GOT3 (cell line): ENCODE measurements at places on chromosomes 6 and 20.

DNA sequence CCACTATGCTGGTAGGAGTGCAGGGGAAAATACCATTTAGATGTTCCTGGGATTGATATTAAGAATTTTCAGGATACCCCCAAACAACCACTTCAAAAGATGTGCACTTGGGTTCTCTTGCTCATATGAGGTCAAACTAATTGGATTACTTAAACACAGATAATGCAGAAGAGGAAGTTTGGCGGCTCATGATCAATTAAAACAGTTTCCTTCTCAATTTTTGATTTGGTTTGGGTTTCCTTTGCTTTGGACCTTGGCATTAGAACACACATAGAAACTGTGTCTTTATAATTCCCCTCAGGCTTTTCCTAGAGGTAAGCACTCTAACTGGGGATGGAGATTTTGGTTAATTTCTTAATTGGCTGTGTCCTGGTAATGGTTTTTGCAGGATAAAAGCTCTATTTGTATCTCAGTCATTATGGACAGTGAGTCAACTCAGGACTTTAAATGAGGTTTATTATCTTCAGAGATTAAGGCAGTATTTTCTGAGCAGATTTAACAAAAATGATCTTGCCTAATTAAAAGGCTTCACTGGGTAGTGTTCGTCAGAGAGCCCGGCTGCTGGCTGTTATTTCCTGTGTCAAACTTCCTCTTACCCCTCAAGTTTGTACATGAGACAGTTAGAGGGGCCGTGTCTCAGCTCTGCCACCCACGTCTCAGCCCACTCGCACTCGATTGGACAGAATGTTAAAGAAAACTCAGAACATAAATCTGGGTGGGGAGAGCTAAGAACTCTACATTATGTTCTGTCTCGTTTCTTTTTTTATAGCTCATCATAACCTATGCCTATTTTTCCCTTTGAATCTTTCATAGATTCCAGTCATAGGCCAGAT is 50.3 kb upstream of the PREP start:
- no peak for DNase-seq

DNA sequence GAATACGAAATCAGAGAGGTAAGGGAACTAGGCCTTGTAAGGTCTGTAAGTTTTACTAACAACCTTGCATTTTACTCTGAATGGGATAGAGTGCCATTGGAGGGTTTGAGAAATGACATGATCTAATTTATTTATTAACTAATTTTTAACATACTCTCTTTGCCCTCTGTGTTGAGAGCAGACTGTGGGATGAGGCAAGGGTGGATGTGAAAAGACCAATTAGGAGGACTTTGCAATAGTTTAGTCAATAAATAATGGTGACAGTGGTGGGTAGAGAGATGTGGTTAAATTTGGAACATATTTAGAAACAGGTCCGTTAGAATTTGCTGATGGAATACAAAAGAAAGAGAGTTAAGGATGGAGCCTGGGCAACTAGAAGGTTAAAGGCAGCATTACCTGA is 60.0 kb downstream of the MKKS start:
- DNase-seq = no peak

- no peak for DNase-seq
These were observed 7.2 kb upstream of the CCNC start for GRCh38 chr6:99575544-99576227.

GRCh38 chr6:12751694-12752325 is 35.2 kb downstream of the PHACTR1 start:
- no peak for DNase-seq

DNA sequence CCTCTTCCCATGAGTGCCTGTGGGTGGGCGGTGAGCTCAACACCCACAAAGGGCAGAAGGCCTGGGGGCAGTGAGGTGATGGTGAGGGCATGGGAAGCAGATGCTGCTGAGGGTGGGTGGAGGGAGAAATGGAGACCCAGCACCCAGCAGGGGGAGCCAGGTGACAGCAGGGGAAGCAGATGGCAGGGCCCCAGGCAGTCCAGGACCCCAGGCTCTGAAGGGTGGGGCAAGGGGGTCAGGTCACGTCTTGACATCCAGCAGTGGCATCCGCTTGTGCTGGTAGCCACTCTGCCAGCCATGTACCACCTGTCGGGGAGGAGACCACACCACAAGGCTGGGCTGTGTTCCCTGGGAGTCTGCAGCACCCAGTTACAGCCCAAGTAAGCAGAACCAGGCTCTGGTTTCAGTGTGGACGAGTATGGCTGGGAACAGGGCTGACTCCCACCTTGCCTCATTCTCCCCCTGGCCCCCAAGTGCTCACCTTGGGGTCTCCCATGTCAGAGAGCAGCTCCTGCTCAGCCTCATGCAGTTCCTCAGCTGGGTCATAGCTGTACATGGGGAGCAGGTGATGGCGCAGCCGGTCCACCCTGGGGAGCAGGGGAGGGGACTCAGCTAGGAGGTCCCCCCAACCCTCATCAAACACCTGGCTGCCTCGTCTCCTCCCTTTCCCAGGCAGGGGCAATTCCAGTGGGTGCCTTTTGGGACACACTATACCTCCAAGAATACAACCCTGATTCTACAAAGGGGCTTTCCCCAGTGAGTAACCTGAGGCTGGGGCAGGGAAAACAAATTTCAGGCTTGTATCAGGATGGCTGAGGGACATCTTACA is 2.0 kb downstream of the SMIM29 start:
- no peak for DNase-seq

- no peak for DNase-seq
These were observed 467.3 kb upstream of the IRAK1BP1 start for GRCh38 chr6:78400076-78400475.

DNA sequence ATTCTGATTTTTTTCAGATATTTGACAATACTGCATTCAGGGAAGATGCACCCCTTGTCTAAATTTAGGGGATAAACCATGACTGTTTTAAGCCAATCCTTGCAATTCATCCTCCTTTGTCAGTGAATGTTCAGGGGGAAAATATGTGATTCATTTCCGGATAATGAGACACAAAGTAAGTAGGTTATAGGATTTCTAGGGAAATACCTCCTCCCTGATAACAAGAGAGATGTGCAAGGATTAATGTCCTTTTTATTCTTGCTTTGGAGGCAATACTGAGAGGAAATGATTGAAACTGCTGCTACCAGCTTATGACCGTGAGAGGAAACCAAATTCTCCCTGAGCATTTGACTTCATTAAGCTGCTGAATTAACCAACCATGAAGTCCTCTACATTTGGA is 161.3 kb upstream of the EYA4 start:
- DNase-seq = no peak

DNA sequence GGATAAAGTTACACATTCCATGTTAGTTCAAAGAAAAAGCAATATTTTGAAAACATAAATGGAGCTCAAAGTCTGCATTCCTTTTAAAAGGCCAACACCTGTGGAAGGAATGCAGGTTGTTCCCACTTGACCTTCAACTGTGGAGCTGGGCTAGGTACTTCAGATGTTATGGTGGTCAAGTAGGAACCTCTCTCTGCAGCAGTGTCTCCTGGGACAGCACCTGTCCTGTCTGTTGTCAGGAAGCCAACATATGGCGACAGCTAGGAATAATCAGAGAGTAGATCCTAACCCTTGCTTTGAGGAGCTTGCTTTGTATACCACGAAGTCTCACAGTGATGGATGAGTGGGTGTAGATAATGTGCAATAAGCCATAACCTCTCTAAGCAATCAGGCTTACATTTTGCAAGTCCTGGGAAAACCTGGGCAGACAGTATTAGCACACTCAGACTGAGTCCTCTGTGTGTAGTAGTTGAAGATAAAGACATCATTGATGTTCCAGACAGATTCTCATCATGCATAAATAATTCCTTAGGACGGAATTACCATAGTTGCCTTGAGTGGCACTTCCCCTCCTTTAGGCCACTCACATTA is 347.5 kb downstream of the PRL start:
- no peak for DNase-seq

- no peak for DNase-seq
These were observed 130.8 kb downstream of the SAMD5 start for GRCh38 chr6:147639279-147639678.

DNA sequence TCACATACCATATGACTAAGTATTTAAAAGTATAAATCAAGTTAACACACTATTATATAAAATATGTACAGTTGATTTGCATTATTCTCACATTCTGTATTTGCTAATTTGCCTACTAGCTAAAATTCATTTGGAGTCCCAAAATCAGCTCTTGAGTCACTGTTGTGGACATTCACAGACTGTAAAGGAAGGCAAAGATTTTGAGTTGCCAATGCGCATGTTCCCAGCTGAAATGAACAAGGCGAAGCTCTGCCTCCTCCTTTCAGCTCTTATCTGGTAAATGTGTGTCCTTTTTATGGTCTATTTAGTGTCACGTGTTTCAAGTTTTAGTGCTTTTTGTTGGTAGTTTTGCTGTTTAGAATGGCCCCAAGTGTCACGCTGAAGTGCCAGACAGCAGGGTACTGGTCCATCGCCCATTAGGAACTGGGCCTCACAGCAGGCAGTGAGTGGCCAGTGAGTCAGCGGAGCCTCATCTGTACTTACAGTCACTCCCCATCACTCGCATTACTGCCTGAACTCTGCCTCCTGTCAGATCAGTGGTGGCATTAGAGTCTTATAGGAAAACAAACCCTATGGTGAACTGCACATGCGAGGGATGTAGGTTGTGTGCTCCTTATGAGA is 87.2 kb upstream of the ADTRP start:
- DNase-seq = no peak

DNA sequence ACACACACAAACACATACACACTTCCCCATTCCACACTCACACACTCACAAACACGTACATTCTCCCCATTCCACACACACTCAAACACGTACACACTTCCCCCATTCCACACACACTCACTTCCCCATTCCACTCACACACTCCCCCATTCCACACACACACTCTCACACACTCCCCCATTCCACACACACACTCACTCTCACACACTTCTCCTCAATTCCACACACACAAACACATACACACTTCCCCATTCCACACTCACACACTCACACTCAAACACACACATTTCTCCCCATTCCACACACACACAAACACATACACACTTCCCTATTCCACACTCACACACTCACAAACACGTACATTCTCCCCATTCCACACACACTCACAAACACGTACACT is 8.7 kb upstream of the OSBPL2 start:
- no peak for DNase-seq

DNA sequence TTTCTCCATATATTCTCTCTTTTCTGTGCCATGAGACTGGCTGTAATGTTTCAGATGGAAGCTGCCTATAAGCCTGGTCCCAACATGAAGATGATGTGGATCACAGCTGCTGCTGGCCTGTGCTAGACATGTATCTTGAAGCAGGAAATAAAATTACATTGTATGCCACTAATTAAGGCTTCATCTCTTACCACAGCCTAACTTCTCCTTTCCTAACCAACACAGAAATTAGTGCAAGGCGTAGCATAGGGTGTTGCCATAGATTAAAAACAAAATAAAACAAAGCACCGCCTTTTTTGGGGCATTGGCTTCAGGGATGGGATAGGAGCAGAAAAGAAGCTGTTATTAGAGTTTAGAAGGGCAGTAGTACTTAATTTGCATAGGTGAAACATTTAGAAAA is 4.7 kb upstream of the SLC17A4 start:
- DNase-seq = no peak

DNA sequence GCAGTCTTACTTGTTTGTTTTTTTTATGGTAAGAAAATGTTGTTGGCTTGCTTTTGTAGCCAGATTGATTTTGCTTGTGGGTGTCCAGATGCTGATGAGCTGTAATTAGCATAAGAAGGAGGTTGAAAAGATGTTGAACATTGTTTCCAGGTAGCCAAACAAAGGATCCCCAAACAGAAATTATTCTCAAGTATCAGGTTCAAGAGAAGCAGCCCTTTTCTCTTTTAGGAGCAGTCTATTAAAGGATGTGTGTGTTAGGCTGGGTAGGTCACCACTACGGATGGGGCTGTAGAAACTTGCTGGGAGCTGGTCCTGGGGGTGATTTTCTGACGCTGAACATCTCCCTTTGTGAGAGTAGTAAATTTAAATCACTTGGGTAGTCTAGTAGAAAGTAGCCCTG is 86.9 kb upstream of the VSTM2L start:
- no peak for DNase-seq

DNA sequence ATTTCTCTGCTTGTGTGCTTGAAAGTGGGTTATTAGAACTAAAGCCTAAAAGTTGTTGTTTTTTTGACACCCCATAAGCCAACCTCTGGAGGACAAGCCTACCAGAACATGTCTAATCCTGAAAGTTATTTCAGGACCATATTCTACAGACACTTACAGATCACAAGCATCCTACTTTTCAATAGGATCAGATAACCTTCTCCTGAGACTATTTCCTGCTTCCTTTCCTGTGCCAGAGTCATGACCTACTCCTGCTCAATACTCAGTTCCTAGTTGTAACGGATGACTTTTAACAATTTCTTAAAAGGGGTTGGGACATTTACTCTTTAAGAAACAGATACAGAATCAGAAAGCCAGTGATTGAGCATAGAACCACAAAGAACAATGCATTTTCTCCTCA is 5.3 kb upstream of the FILIP1 start:
- DNase-seq = no peak

DNA sequence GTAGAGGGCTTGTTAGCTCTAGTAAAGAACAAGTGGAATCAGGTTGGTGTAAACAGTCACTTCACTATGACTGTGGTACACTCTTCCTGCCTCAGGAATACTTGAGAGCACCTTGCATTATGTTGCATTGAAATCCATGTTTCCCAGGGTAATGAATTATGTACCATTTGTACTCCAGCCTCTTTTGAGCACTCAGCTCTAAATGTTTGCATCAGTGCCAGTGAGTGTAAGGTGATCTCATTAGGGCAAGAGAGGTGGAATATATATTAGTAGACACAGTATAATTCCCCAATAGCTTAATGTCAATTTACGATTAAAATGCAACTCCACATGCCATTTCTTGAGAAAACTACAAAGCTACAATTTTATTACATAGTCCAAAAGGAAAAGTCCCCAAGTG is 319.6 kb upstream of the POU3F2 start:
- DNase-seq = no peak

- no peak for DNase-seq
These were observed 9.5 kb downstream of the PHACTR3 start for GRCh38 chr20:59613861-59614260.

DNA sequence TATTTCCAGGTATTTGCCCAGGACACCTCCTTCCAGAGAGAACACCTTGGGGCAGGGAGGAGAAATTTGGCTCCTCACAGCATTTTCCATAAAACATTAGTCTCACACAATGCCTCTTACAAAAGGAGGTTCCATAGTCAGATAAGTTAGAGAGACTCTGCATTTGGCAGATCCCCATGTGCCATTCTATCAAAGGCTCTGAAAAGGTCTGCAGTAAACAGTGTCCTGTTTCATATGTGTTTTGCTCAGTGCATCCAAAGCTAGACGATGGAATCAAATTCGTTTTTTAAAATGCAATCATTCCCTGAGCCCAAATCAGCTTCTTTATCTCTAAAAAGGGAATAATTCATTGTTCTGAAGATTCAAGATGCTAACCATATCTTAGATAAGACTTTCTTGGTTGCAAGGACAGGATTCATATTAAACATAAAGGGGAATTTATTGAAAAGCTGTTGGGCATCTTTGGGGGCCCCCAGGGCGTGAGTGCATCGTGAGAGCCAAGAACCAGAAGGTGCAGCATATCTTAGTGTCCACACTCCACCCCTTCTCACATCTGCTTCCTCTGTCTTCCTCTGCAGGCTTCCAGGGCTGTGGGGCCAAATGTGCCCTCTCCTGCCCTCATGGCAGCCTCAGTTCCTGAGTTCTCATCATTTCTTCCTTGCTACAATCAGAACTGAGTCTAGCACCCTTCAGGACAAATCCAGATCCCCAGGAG is 41.4 kb upstream of the MLN start:
- DNase-seq = no peak
